ENCODE measurements at places on chromosomes 5 and 9.

DNA sequence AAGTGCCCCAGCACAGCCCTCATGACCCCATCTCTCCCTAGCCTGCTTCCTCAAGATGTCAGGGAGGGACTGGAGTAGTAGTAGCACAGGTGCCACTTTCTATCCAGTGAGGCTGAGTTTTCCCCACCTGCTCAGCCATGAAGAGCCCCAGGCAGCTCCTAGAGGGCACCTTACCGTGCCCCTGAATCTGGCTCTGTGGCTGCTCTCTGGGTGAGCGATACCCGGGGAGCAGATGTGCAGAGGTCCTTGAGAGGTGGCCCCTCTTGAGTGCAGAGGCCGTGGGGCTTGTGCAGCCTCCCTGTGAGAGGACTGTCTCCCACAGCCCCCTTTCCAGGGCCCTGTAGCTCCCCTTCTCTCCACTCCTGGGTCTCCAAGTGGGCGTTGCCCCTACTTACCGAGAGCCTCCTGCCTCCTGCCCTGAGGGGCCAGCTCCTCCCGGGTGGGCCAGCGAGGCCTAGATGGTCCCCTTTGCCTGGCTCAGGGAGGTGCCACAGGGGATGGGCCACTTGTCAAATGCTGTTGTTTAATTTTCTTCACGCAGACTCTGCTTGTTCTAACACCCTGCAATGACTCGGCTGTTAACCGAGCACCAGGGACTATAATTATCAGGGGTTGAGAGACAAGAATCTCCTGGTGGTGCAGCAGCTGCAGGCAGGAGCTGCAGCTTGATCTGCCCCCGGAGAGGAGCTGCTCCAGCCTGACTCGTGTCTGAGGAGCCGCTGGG is 29.6 kb upstream of the PITX1 start:
- no peak for DNase-seq

GRCh38 chr9:8292657-8293056 is 493.1 kb upstream of the DMAC1 start:
- DNase-seq: no peak

- DNase-seq: peak; percentile 94
Measured at GRCh38 chr5:58582803-58583491, at the start of gene RAB3C. Gene RAB3C (plus strand): TSS chr5:58583075. CDS start chr5:58583209, 134 bp downstream.

DNA sequence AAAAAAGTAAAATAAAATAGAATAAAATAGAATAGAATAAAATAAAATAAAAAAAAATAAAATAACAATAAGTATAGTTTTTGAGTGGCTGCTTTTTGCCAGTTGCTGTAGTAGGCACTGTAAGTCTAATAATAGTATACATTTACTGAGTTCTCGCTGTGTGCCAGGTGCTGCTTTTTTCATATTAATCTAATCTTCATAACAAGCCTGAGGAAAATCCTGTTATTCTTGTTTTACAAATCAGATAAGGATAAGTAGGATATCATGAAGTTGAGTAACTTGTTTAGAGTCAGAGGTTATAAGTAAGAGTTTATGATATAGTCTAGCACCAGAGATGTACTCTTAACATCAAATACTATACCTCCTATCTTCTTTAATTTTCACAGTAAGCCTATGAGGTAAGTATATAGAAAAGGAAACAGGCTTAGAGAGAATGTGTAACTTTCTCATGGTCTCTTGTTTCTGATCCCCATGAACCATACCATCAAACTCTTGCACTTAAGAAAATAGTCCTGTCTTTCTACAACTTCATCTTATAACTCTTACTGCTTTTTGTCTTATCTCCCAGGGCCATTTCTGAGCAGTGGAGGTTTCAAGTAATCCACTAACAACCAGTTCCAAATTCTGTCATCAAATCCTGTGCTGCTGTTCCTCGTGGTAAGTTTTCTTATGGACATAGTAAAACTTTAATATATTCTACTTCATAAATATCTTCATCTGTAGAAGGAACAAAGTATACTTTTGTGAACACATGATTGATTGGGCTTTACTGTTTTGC is 18.7 kb downstream of the RMI1 start:
- no peak for DNase-seq

DNA sequence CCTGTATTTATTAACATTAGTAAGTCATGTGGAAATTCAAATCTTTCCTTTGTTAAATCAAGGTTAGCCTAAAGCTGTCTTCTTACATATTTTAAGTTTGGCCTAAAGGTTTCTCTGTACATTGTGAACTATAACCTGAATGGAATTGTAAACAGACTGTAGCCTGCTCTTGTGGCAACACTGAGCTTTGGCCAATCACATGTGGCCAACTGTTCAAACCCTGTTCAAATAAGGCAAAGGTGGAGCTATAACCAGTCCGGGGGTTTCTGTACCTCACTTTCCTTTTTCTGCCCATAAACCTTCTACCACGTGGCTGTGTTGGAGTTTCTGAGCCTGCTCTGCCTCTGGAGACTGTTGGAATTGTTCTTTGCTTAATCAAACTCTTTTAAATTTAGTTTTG is 3.3 kb upstream of the HAPLN1 start:
- DNase-seq: no peak

DNA sequence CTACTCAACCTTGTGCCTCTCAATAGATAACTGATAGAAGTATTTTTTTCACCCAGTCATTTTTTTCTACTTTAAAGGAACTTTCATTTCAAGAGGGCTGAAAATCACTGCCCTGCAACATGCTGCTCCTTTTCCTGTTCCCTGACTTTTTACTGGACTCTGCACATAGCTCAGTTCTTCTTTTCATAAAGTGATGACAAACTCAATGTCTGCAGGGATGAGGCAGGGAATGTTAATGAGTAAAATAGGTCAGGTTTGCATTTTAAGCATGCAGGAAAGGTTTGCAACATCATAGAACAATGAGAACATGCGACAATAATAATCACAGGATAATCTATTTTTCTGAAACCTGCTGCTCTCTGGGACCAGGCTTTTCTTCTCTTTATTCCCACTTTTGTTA is 172.2 kb upstream of the SGCD start:
- DNase-seq: no peak

- peak; percentile 21 for DNase-seq
Measured at GRCh38 chr9:76558465-76558864, 99.5 kb downstream of the GCNT1 start.
